ENCODE measurements at places on chromosomes 11 and 22. TPM values are rescaled to one million over a fixed set of nuclear protein-coding genes. Genes with fewer than 3 reads are reported as not detected.

P4HA3 gene
- polyA plus RNA-seq, result 4.2 TPM

ANGPTL5 gene
- 0.42 TPM for polyA plus RNA-seq

SAA4 gene
- polyA plus RNA-seq, result not detected

TIGD3 gene
- polyA plus RNA-seq, result 1.7 TPM

OR2AT4 gene
- not detected for polyA plus RNA-seq
